MG63 (cell line): ENCODE measurements at places on chromosomes 2 and 18. TPM values are rescaled to one million over a fixed set of nuclear protein-coding genes. Genes with fewer than 3 reads are reported as not detected.

SIGLEC15 gene
- 0.13 TPM in 1 of 2 replicates, not detected in the other for total RNA-seq

PMAIP1 gene
- total RNA-seq, result 14.1 and 17.6 TPM in 2 replicates

REG3A gene
- total RNA-seq, result not detected in 2 replicates

SLC14A1 gene
- 35.8 and 40.0 TPM in 2 replicates for total RNA-seq

TMEM127 gene
- 3.7 and 7.3 TPM in 2 replicates for total RNA-seq

NT5C1B gene
- total RNA-seq, result not detected in 2 replicates

DNAJC27 gene
- 0.59 and 0.96 TPM in 2 replicates for total RNA-seq

SPAST gene
- total RNA-seq, result 19.0 and 23.5 TPM in 2 replicates

DNA sequence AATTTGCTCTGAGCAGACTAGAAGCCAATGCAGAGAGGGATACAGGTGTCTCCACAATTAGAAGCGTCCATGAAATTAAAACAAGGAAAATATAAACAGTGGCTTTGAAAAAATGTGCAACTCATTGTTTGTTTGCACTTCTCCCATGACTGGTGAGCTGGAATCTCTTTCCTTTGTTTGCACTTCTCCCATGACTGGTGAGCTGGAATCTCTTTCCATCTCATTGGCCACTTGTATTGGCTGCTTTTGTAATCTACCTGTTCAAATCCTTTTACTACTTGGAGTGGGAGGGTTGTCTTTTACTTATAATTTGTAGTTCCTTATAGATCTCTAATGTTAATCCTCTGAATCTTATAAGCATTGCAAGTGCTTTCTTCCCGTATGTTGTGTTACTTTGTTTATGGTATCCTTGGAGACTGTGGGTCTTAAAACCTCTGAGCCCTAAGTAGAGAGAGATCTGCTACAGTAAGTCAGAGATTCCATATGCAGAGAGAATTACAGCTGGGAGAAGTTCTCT, 94.1 kb downstream of the RTN4 start:
- DNase-seq, result no peak

DNA sequence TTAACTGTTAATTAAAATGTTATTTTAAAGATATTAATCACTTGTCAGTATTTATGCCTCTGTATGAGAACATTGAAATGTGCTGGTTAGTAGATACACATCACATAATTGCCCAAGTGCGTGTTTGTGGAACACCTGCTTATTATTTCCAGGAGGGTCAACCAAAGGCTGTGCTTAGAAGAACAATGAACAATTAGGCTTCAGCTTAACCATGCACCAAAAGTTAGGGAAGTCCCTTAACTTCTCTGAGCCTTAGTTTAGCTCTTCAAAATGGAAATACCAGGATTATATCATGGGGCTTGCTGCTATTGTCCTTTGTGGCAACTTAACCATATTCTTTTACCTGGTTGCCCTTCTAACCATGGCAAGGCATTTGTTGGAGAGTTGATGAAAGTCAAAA, 43.0 kb upstream of the PLA2R1 start:
- DNase-seq, result no peak

GRCh38 chr2:44267796-44268648, 7.3 kb upstream of the SLC3A1 start:
- DNase-seq, result peak; percentile 38

DNA sequence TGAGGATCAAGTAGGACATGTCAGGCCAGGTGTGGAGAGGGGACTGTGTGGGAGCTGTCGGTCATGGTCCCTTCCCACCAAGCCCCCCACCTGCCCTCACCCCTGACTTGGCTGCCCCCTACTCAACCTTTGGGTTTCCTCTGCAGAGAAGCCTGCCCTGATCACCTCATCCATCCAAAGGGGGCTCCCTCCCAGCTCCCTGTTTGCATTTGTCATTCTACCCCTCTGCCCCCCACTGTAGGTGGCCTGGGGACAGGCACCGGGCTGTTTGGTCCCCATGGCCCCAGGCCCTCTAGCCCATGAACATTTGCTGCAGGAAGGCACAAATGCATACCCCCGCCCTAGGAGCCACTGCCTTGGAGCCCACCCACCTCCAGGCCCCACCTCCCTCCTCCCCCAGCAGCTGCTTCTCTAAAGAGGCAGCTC, 115.0 kb downstream of the SMAD7 start:
- no peak for DNase-seq

DNA sequence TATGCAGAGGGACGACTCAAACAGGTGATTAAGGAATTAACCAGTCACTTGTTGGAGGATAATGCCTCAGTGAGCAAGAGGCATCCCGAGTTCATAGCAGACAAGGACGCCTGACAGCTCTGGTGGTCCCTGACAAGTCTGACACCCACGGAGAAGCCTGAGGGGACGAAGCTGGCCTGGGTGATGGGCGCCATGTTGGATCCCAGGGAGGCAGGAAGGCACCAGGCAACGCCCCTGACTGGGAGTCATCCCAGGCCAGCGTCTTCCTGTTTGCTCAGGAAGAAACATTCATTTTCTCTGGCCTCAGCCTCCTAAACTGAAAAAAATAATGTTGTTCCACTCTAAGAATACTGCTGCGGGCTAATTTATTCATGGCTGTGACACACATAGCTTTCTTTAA, 92.1 kb upstream of the ATP8B1 start:
- DNase-seq, result no peak

GRCh38 chr2:170177950-170178781, at the start of gene MYO3B:
Gene MYO3B (plus strand): TSS chr2:170178147. CDS start chr2:170178288, 141 bp downstream.
- peak; percentile 24 for DNase-seq

- DNase-seq, result no peak
These were observed 48.7 kb upstream of the RGPD4 start for GRCh38 chr2:107777974-107778373.

GRCh38 chr2:217616936-217617335, 385.9 kb downstream of the TNS1 start:
- DNase-seq, result no peak

GRCh38 chr18:34611904-34612303, 98.2 kb upstream of the DTNA start:
- no peak for DNase-seq

DNA sequence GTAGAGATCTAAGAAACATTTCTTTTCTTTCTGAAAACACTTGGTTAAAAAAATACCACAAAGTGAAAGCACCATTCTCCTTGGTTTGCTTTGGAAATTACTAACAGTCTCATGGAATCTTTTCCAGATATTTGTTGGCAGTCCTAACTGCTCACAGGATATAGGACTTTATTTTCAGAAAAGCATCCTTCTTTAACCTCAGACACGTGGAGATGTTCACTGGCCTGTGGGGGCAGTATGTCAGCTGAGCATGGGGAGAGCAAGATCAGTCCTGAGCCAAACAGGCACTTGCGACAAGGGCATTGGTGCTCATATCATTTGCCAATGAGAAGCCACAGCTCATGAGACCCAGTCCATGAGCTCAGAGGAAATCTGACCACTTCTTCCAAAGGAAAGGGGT, 371.9 kb downstream of the NBAS start:
- DNase-seq, result no peak

DNA sequence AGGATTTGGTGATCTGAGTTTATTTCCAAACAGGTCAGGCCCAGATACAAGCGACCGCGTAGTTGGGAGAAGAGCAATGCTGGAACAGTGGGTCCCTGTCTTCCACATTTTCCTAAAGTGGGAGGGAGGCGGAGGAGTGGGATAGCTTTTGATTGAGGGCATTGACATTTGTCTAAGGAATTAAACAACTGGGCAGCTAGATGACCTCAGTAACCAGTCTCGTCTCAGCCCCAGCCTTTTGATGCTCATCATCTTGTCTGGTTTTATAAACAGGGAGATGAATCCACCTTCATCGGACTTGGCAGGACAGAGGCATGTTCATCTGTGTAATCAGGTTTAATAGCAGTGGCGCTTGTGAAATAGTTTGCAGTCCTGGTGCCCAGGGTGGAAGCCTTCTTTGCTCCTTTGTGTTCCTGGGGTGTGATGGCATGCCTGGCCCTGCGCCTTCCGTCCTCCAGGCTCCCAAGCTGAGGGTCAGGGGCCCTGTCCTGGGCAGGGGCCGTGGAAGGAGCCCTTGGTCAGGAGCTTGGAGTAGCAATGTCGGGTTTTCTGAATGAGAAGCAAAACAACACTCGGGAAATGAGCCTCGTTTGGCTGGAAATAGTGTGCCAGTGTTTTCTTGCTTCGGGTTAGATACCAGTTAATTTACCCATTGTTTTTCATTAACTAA, 193.8 kb downstream of the FAM210A start:
- DNase-seq, result no peak

DNA sequence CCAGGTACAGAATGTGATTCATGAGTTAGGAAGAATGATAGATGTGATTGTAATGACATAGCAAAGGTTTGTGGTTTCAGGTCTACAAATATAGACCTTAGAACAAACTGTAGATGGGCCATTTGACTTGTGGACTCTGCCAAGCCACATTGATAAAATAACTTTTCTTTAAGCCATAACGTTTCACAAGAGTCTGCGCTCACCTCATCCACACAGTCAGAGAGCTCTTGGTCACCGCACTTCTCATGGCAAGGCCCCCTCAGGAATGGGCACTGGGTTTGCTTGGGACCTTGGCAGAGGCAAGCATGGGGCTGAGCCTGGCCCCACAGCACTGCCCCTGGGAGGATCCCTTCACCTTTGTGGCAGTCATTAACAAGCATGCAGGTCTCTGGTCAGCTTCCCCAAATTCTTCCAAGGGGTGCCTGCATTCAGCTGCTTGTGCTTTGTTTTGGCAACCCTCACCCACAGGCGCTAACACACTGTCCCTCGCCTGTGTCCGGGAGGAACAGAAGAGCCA, 14.0 kb downstream of the ARMC9 start:
- no peak for DNase-seq

- no peak for DNase-seq
These were observed 27.2 kb upstream of the LANCL1 start for GRCh38 chr2:210503725-210504191.

- DNase-seq, result no peak
These were observed 102.4 kb downstream of the ASB1 start for GRCh38 chr2:238528953-238529781.

DNA sequence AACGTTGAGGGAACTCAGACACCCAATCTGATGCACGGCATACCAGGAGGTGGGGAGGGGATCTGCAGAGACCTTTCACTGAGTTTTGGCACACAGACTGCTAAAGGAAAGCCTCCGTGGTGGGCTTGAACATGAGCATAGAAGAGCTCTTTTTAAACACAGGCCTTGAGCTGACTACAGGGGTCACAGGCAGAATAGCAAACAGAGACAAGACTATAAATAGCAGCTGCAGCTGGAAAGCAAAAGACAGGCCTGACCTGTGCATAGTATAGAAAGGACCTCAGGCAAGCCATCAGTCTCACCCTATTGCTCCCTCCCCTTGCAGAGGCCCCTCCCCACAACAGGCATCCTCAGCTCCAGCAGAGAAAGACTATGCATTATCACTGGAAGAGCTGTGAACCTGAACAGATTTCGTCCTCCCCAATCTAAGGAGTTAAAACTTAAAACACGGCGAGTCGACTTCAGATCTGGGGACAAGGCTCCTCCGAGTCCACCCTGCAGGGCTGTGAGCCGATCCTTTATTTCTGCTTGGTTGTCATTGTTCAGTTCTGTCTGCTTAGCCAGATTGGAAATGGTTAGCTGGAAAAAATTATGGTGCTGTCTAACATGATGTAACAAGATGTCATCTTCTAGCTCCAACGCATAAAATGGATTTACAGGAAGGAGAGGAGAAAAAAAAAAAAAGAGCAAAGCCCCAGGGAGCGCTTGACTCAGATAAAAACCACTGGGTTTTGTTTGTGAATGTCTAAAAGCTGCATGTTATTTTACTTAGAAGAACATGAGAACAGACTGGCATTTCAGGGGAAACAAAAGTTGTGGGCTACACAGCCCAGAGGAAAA, 25.2 kb upstream of the LCLAT1 start:
- DNase-seq, result no peak

GRCh38 chr2:238306672-238306998, 13.7 kb upstream of the TRAF3IP1 start:
- DNase-seq, result no peak

GRCh38 chr2:853203-853870, 97.3 kb upstream of the SNTG2 start:
- DNase-seq, result no peak

- no peak for DNase-seq
These were observed 65.0 kb upstream of the NYAP2 start for GRCh38 chr2:225334514-225334913.

- DNase-seq, result peak; percentile 7
These were observed 225.8 kb upstream of the SIX3 start for GRCh38 chr2:44715671-44716081.

DNA sequence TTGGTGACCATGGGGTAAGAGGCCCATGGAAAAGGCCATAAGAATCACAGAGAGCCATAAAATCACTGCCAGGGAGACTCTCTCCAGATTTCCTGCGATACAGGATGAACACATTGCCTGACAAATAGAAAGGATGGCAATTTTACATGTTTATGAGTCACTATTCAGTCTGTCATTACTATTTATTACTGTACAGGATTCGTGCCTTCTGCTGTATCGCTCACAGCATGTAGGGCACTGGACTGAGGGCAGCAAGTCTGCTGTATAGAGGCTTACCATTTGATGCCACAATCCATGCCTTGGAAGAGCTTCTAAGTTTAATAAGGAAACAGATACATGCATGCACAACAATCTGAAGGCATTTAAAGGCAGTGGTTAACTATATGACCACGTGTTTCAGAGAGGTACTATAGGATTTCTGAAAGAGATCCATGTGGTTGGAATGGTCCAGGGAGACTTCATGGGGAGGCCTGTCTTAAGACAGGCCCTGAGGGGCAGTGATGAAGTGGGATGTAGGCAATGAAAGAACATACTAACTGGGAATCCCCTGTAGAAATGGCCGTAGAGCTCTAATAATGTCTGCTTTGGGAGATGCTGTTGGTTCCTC, 702.4 kb upstream of the RAB6C start:
- peak; percentile 12 for DNase-seq
